HS-5 (cell line): ENCODE measurements at places on chromosomes 6 and 20.

DNA sequence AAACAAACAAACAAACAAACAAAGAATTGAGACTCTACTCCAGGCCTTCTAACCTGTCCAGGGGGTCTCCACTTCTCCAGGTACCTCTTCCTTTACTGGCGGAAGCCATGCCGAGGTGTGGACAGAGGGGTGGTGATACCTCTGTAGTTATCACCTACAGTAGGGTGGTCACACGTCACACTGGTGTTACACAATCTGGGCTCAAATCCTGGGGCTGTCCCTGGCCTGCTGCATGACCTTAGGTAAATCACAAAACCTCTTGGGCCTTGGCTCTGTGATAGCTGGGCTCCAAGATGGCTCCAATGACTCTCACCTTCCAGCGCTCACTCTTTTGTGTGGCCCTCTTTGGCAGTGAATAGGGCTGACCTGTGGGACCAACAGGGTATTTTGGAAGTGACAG, 76.8 kb upstream of the ZNFX1 start:
- DNase-seq: no peak

DNA sequence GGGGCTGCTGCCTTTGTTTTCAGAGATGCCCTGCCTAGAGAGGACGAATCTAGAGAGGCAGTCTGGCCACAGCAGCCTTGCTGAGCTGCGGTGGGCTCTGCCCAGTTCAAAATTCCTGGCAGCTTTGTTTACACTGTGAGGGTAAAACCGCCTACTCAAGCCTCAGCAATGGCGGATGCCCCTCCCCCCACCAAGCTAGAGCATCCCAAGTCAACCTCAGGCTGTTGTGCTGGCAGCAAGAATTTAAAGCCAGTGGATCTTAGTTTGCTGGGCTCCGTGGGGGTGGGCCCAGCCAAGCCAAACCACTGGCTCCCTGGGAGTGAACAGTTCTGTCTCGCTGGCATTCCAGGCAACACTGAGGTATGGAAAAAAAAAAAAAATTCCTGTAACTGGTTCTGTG, 970.9 kb downstream of the TBC1D32 start:
- DNase-seq: no peak

GRCh38 chr6:4550227-4550597, 226.0 kb upstream of the CDYL start:
- DNase-seq: no peak

DNA sequence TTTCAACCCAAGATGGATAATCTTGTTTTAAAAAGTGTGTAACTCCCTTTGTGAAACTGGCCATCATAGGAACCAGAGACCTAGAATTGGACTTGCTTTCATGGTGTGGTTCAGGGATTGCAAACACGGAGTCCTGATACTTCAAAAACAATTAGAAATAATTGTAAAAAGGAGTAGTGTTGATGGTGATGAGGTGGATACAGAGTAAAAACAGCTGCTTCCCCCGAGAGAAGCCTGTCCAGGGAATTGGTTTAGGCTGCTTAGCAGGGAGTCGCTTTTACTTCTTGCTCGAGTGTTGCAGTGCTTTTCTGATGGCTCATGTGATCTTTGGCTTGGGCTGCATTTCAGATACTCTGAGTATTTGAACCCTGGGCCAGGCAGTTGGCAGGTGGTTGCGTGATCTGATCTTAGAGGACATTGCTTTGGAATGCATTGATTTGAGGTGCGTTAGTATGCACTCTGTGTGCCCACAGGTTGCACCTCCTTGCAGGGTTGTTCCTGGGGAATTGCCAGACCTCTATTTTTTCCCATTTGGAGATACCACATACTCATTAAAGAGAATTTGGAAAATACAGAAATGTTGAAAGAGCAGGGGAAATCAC, 19.5 kb downstream of the KIF3B start:
- DNase-seq: no peak

- DNase-seq: no peak
These were observed 14.8 kb downstream of the CLIC5 start for GRCh38 chr6:46000905-46001304.

DNA sequence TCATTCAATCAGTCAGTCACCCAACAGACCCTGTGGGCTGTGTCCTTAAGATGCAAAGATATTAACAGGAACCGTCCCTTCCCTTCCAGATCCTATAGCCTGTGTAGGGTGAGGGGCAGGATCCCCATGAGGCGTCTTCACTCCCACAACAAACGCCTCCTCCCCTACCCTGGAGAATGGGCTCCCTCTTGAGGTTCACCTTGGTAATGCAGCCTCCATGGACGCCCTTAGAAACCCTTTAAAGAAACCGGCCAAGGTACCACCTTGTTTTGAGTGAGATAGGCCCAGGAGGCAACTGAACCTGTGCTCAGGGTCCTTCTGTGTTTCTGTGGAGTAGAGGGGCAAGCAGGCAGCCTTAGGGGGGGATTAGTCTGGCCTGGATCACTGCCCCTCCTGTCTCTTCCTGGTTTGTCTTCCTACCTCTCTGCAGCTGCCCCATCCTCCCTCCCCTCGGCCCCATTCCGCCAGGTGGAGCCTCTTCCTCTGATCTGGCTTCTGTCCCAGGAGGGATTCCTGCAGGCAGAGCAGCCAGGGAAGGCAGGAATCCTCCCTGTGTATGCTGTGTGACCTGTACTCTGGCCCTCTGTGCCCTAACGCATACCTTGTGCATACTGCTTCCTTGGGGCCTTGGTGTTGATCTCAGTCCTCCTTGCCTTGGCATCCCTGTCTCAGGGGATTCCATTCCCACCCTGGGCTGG, 6.6 kb upstream of the GUCA1A start:
- DNase-seq: no peak

DNA sequence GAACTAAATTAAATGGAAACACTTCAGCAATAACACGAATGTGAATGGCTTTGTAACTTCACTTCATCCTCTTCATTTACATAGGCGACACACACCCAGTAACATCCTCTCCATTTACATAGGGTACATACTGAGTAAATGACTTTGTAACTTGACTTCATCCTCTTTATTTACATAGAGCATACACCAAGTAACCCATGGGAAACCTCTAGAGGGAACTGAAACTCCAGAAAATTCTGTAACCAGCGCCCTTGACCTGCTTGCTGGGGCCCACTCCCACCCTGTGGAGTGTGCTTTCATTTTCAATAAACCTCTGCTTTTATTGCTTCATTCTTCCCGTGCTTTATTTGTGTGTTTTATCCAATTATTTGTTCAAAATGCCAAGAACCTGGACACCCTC, 81.6 kb upstream of the OPRM1 start:
- no peak for DNase-seq
